Stimulated activated CD4-positive, alpha-beta T cell treated with anti-CD3 and anti-CD28 coated beads, Interleukin-12 subunit alpha, Interleukin-12 subunit beta, amount 100 ng/mL, for 24 hours (primary cell): ENCODE measurements at places on chromosomes 2 and 18.

DNA sequence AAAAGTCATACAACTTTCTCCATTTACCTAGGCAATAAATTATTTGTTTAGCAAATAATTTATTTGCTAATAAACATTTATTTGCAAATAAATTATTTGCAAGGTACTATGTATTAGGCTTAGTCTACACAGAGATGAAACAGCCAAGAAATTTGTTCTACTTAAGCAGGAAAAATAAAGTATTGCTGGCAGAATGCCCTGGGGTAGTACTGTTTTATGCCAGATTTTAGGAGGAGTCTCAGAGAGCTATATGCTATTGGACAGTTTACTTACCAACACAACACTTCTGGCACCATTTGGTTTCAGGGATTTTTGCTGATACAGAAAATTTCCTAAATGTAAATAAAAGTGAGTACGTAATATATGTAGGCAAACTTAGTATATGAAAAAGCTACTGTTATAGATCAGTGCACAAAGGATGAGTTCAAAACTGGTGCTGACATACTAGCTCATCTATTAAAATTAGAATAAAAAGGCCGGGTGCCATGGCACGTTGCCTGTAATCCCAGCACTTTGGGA is 23.2 kb upstream of the CDKL4 start:
- DNase-seq, result no peak

- no peak for DNase-seq
Measured at GRCh38 chr2:241770936-241771285, 5.7 kb upstream of the GAL3ST2 start.

GRCh38 chr2:9212010-9212635 is 5.5 kb downstream of the ASAP2 start:
- DNase-seq, result no peak

GRCh38 chr18:12476955-12477354 is 69.2 kb downstream of the PRELID3A start:
- no peak for DNase-seq

GRCh38 chr2:8993902-8994278 is 9.6 kb downstream of the MBOAT2 start:
- DNase-seq, result no peak

- DNase-seq, result no peak
Measured at GRCh38 chr2:27446057-27446456, 3.9 kb downstream of the KRTCAP3 start.

GRCh38 chr2:226426292-226426736 is 373.3 kb downstream of the IRS1 start:
- no peak for DNase-seq

DNA sequence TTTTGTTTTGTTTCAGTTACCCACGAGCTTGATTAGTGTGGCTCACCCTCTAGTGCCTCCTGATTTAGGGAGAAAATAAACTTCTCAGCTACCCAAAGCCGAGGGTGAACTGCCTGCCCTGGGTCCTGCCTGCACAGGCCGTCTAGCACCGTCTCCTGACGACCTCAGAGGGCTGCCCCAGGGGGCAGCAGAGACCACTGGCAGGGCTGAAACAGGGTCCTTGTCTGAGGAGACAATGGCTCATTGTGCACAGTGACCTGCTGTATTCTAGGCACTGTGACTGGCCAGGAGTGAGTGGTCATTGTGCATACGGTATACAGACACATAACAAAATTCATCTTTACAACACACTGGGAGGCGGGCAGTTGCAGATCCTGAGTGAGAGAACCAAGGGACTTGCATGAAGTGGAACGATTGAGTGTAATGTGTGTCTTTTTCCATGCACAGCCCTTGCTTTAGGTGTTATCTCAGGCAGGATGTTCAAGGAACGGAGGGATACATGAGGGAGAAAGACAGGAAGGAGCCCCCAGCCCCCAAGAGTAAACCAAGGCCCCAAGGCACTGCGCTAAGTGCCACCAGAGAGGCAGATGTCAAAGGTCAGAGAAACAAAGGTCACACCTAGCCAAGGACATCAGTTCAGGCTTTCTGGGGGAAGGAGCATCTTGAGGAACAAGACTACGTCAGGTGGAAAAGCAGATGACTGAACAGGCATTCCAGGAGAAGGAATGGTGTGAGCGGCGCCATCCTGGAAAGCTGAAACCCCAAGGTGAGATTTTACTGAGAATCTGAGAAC is 421.3 kb downstream of the LPIN1 start:
- DNase-seq, result no peak

- DNase-seq, result no peak
Measured at GRCh38 chr2:155310589-155310988, 612.1 kb downstream of the KCNJ3 start.

DNA sequence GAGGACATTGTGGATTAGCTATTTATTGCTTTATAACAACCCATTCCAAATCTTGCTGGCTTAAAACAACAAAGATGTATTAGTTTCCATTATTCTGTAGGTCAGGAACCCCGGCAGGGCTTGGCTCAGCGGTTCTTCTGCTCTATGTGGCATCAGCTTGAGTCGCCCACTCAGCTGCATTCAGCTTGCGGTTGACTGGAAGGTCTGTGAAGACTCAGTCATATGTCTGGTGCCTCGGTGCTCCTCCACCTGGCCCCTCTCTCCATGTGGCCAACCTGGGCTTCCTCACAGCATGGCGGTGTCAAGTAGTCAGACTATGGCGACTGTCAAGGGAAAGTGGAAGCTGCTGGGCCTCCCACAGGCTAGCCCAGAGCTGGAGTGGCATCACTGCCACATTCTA is 48.6 kb downstream of the EMILIN2 start:
- DNase-seq, result no peak

DNA sequence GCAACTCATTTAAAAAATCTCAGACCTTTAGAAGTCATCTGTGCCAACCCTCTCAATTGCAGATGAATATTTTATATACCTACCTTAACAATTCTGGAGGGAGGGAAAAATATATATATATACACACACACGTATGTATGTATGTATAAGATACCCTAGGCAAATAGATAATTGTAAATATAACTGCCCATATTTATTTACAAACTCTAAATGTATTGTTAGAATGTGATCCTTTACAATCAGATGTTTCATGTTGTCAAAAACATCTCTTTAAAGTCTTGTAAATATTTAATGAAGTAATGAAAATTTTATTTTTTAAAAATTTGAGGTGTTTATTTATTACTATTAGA is 11.6 kb downstream of the ANKRD12 start:
- DNase-seq, result no peak
